Activated CD8-positive, alpha-beta memory T cell treated with anti-CD3 and anti-CD28 coated beads, Interleukin-2, amount 50 U/mL, for 4 hours (primary cell): ENCODE measurements at places on chromosomes 7 and 10.

GRCh38 chr10:86753638-86754434, 2.6 kb upstream of the BMPR1A start:
- DNase-seq: no peak

- no peak for DNase-seq
These were observed 330.4 kb upstream of the SEMA3A start for GRCh38 chr7:84524714-84525694.

DNA sequence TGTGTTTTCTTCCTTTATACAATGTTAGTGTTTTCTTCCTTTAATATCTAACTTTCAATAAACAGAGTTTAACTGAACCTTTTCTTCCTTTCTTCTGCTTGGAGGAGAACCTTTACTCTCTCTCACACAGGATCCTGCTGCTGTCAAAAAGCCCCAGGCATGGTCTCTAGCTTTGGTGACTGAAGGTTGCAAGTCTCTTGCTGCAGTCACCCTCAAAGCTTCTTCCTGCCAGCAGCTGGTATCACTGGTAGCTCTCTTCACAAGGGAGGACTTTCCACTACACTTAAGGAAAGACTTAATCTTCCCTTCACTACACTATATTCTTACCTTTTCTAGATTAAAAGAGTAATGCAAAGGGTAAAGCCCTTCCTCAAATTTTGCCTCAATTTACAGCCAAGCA, 153.4 kb downstream of the SGMS1 start:
- no peak for DNase-seq

- no peak for DNase-seq
These were observed 11.3 kb upstream of the MLXIPL start for GRCh38 chr7:73635428-73636200.
